Peyer's patch (tissue), 4 donors: ENCODE measurements at places on chromosomes 12 and 14. TPM values are rescaled to one million over a fixed set of nuclear protein-coding genes. Genes with fewer than 3 reads are reported as not detected.
A peak's percentile ranks its signal among the peaks of the same experiment; 100 is the strongest.

GRCh38 chr12:225012-225411, 11.1 kb upstream of the SLC6A12 start:
- H3K4me1 ChIP-seq, result no peaks in the 10 kb centered on the region
- H3K27me3 ChIP-seq, result no peaks in the 10 kb centered on the region
- no peak overlapping the region for H3K4me3 ChIP-seq
- no peak for DNase-seq
- no peak overlapping the region for H3K27ac ChIP-seq

AJUBA gene
- 0.70 TPM for total RNA-seq

TMEM233 gene
- not detected for total RNA-seq

GRCh38 chr12:46179693-46180452, 89.0 kb downstream of the SLC38A1 start:
- H3K4me3 ChIP-seq, result no peak overlapping the region
- H3K36me3 ChIP-seq, result no peaks in the 10 kb centered on the region
- H3K27ac ChIP-seq, result no peak overlapping the region
- H3K27me3 ChIP-seq, result no peaks in the 10 kb centered on the region
- DNase-seq, result peak; percentile 43

- no peak overlapping the region for H3K27ac ChIP-seq
- DNase-seq, result no peak
- no peaks in the 10 kb centered on the region for H3K27me3 ChIP-seq
Observed at GRCh38 chr12:62846491-62846890, 88.5 kb downstream of the PPM1H start.

KLRK1 gene
- total RNA-seq, result 7.9 TPM

DNA sequence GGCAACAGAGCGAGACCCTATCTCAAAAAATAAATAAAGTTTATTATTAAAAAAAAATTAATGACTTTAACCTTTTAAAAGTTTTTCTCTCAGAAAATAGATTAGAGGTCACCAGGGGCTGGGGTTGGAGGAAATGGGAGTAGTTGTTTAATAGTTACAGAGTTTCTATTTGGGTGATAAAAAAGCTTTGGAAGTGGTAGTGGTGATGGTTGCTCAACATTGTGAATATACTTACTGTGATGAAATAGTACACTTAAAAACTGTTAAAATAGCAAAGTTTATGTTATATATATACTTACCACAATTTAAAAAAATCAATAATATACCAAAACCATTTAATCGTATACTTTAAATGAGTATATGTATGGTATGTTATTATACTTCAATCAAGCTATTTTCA, 59.6 kb downstream of the ARL6IP4 start:
- no peaks in the 10 kb centered on the region for H3K27me3 ChIP-seq
- H3K36me3 ChIP-seq, result no peaks in the 10 kb centered on the region
- DNase-seq, result no peak
- no peak overlapping the region for H3K4me3 ChIP-seq

GRCh38 chr12:113040722-113041171, 15.8 kb upstream of the DTX1 start:
- DNase-seq, result no peak
- H3K4me3 ChIP-seq, result no peak overlapping the region
- H3K4me1 ChIP-seq, result no peaks in the 10 kb centered on the region
- no peaks in the 10 kb centered on the region for H3K36me3 ChIP-seq

CPM gene
- total RNA-seq, result 25.6 TPM

FSCB gene
- total RNA-seq, result not detected

DEPDC4 gene
- total RNA-seq, result 1.4 TPM
